ENCODE measurements at places on chromosomes 1 and 21.

- H3K4me1 ChIP-seq = no peaks in the 10 kb centered on the region
- H3K4me3 ChIP-seq = no peak overlapping the region
- no peak for DNase-seq
These were observed 36.6 kb downstream of the NRIP1 start for GRCh38 chr21:15028186-15028585.

GRCh38 chr1:213858581-213858980, 129.2 kb upstream of the PROX1 start:
- H3K4me3 ChIP-seq = no peak overlapping the region
- H3K27me3 ChIP-seq = no peaks in the 10 kb centered on the region

DNA sequence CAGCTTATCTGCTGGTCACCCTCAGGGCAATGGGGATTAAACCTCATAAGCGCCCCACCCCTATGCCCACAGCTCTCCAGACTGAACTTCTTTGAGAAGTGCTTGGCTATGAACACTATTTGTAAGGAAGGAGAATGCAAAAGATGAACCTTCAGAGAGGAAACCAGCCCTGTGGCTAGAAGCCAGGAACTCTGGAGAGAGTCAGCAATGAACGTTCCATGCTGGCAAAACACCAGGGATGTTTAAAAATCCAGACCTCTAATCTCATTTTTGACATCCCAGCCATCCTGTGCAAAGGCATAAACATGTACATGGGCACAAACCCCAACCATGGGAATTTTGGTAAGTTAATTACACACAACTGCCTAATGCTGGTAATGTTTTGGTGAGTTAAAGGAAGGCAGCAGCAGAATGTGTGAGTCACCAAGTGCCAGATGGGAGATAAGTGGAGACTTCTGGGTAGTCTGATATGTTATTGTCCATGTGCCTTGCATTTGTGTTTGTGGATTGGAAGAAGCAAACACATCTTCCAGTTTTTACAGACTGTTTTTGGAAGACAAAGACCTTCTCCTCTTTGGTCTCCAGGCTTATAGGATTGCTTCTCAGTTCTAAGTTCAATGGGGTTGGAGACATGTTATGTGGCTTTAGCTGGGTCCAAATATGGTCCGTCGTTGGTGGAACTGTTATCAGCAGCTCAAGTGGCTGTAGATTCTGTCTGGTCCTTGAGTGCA, 174.1 kb upstream of the ETV3 start:
- DNase-seq = no peak
- H3K36me3 ChIP-seq = no peaks in the 10 kb centered on the region
- no peaks in the 10 kb centered on the region for H3K4me1 ChIP-seq
- H3K27me3 ChIP-seq = no peaks in the 10 kb centered on the region

GRCh38 chr1:159012495-159012894, 2.8 kb downstream of the IFI16 start:
- H3K36me3 ChIP-seq = peaks cover 17% of the 10 kb centered on the region
- peak overlapping the region; percentile 59 for H3K27ac ChIP-seq
- peaks cover 60% of the 10 kb centered on the region for H3K4me1 ChIP-seq

- no peak overlapping the region for H3K4me3 ChIP-seq
- H3K27ac ChIP-seq = peak overlapping the region; percentile 90
- no peak for DNase-seq
- H3K27me3 ChIP-seq = no peaks in the 10 kb centered on the region
- H3K4me1 ChIP-seq = peaks cover 32% of the 10 kb centered on the region
These were observed 1.1 kb upstream of the TMEM167B start for GRCh38 chr1:109089242-109090015.

- no peaks in the 10 kb centered on the region for H3K36me3 ChIP-seq
- no peak overlapping the region for H3K27ac ChIP-seq
These were observed 23.8 kb downstream of the ELF3 start for GRCh38 chr1:202034149-202034682.

DNA sequence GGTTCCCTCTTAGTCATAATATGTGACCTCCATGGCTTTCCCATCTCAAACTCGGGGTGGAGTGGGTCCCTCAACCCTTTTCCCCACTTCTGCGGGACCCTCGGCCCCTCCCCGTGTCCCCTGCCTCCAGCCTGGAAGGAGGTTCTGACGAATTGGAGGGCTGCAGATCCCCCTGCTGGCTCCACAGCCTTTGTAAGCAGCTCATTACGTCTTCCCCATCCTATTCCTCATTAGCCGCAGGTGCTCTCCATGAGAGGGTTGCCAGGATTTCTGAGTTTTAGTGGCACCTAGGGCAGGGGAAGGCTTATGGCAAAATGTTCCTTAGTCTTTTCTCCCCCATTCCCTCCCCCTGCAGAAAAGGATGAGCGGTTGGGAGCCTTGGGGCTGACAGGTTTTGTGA, 8.3 kb downstream of the ACTL8 start:
- H3K4me3 ChIP-seq = no peak overlapping the region
- no peaks in the 10 kb centered on the region for H3K4me1 ChIP-seq
- H3K27ac ChIP-seq = no peak overlapping the region
- H3K36me3 ChIP-seq = no peaks in the 10 kb centered on the region

DNA sequence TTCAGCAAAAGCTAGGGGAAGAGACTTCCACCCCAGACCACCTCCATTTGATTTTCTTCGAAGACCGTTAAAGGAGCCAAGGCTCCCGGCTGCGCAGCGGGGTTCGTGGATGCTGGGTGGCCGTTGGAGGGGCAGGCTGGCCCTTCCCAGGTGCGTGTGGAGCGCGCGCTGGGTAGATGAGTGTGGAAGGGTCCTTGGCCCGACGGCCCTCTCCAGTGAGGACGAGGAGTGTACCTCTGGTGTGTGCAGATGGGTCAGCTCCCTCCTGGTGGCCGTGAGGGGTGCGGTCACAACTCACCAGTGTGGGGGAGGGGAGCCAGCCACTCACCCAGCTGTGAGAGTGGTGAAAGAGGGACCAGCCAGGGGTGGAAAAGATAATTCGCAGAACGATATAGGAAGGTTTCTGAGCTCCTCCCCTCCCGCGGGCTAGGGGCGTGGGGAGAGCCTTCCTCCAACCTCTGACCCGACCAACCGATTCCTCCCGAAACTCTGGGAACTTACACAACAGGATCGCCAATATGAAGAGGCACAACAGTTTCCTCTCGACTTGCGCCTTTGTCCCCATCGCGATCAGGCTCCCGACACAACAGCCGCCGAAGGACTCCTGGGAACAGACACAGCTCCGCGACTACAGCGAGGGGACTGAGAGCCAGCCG, at the start of gene F11R:
Gene F11R (minus strand): TSS at position 644 of the 656 bp plus-strand sequence. CDS start 79 bp downstream, at position 565.
- DNase-seq = no peak
- H3K4me1 ChIP-seq = peaks cover 36% of the 10 kb centered on the region

DNA sequence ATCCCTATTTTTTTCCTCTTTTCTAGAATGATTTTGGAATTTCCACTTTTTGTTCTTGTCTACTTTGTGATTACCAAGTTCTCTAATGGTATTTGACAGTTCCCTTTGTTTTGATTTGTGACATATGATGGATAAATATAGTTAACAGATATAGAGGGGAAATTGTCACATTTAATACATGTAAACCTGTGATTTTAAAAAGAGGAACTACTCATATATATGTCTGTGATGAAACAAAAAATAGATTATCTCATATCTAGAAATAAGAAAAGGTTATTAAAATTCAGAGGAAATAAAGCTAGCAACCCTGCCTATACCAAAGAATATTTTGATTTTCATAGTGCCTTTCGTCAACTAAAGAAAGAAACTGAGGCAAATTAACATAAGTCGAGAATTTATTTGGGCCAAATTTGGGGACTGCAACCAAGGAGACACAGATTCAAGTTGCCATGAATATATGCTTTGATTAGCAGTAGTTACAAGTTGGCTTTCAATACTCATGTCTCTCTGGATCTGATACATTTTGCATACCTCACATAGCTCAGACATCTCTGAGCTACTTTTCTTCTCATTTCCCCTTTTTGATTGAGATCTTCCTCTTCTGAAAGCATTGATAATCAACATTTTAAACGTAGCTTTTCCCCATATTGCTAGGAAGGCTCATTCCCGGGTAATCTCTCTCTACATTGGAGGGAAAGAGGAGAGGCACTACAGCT, 15.6 kb upstream of the C21orf91 start:
- no peaks in the 10 kb centered on the region for H3K36me3 ChIP-seq
- H3K27ac ChIP-seq = no peak overlapping the region
- no peak for DNase-seq
- no peaks in the 10 kb centered on the region for H3K27me3 ChIP-seq

DNA sequence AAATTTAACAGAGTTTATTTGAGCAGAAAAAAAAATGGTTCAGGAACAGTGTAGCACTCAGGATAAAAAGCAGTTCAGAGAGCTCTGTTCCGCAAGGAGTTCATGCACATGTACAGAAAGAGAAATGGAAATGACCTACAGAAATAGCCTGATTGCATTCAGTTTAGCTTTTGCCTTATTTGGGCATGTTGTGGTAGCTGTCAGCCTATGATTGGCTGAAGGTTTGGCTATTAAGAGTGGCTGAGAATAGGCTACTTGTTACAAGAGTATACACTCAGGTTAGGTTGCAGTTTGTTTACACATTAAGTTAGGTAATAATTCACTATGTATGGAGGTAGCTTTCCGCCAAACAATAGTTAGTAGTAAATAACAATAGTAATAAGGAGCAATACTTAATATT, 511.0 kb upstream of the TMPRSS15 start:
- H3K4me1 ChIP-seq = no peaks in the 10 kb centered on the region
- no peak for DNase-seq
- H3K36me3 ChIP-seq = no peaks in the 10 kb centered on the region
- H3K27me3 ChIP-seq = no peaks in the 10 kb centered on the region
- H3K27ac ChIP-seq = no peak overlapping the region

- no peak overlapping the region for H3K27ac ChIP-seq
- no peaks in the 10 kb centered on the region for H3K36me3 ChIP-seq
- no peaks in the 10 kb centered on the region for H3K4me1 ChIP-seq
These were observed 64.2 kb upstream of the ERRFI1 start for GRCh38 chr1:8090241-8090702.

DNA sequence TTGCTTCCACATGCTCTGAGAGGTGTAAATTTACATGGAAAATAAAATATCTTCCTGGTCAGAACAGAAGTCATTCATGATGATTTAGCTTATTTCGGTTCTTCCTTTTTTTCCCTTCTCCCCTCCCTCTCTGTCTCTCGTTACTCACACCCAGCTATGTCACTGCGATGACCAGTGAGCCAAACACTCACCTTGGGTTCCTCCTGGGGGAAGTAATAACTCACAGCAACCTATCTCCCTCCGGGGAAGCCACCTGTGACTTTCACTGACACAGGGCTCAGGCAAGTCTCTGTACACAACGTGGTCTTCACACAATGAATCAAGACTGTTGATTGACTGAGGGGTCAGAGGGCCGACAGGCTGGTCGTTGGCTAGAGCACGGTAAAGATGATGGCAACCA, 135.3 kb upstream of the VANGL1 start:
- H3K4me1 ChIP-seq = no peaks in the 10 kb centered on the region
- no peaks in the 10 kb centered on the region for H3K36me3 ChIP-seq
- H3K27me3 ChIP-seq = no peaks in the 10 kb centered on the region
- no peak overlapping the region for H3K4me3 ChIP-seq

GRCh38 chr1:150562446-150563339, 13.5 kb downstream of the ADAMTSL4 start:
- no peaks in the 10 kb centered on the region for H3K27me3 ChIP-seq
- H3K27ac ChIP-seq = peak overlapping the region; percentile 93
- peaks cover 69% of the 10 kb centered on the region for H3K4me1 ChIP-seq
- H3K36me3 ChIP-seq = no peaks in the 10 kb centered on the region

DNA sequence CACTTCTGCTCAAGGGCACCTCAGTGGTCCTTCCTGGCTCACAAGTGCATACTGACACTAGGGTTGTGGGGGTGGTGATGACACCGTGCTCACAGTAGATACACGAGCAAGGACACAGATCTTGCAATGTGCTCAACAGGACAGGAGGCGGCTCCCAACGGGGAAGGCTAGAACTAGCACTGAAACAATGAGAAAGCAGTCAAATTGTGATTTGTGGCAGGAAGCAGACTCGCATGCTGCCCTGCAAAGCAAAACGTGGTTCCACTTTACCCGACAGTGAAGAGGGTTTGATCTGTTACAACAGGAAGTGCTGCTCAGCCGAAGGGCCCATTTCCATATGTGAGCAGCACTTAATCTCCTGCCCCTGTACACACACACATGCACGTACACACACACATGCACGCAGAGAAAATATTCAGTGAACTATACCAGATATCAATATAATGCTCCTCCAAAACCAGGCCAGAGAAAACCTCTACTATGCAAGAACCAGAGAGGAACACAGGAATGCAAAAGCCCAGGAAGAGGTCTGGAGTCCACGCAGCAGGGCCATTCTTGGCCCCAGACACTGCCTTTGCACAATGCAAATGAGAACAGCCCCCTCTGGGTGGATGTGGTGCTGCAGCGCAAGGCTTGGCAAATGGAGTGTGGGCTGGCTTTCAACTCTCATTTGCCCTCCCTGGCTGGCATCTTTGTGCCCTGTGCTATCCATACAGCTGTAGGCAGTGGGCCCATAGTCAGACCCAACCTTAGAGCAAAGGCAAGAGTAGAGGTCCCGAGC, 47.1 kb downstream of the KANK4 start:
- no peaks in the 10 kb centered on the region for H3K27me3 ChIP-seq
- DNase-seq = peak; percentile 55
- H3K4me3 ChIP-seq = peak overlapping the region; percentile 6
- H3K36me3 ChIP-seq = no peaks in the 10 kb centered on the region

DNA sequence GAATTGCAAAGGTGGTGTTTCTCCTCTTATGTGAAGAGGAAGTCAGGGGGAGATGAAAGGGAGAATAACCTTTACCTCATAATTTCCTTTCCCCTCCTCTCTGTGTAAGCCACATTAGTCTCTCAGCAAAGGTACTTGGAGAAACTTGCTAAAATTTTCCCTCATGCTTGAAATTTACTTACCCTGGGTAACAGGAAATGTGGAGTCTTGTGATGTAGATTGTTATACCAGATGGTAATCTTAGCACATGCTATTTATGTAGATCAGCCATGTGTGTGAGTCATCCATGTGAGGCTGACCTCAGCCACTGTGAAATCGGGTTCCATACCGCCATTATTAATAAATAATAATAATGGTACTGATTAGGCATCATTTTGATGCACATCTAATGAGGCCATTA, 128.4 kb downstream of the TGFB2 start:
- H3K27ac ChIP-seq = no peak overlapping the region
- DNase-seq = no peak
- H3K4me1 ChIP-seq = no peaks in the 10 kb centered on the region
- H3K4me3 ChIP-seq = no peak overlapping the region
- no peaks in the 10 kb centered on the region for H3K36me3 ChIP-seq

GRCh38 chr1:17861685-17862084, 106.6 kb downstream of the ACTL8 start:
- H3K4me1 ChIP-seq = no peaks in the 10 kb centered on the region
- no peaks in the 10 kb centered on the region for H3K27me3 ChIP-seq
- H3K27ac ChIP-seq = no peak overlapping the region
- no peaks in the 10 kb centered on the region for H3K36me3 ChIP-seq
- no peak for DNase-seq

GRCh38 chr21:33642896-33643657, 776 bp downstream of the ITSN1 start:
- H3K36me3 ChIP-seq = no peaks in the 10 kb centered on the region
- no peak overlapping the region for H3K4me3 ChIP-seq
- peaks cover 7% of the 10 kb centered on the region for H3K27me3 ChIP-seq
- DNase-seq = peak; percentile 16

GRCh38 chr1:203702130-203702577, 62.8 kb upstream of the LAX1 start:
- no peak overlapping the region for H3K4me3 ChIP-seq
- peak; percentile 46 for DNase-seq
- H3K4me1 ChIP-seq = peaks cover 3% of the 10 kb centered on the region
- H3K27me3 ChIP-seq = no peaks in the 10 kb centered on the region
- H3K27ac ChIP-seq = no peak overlapping the region

- no peak for DNase-seq
- H3K4me1 ChIP-seq = peaks cover 55% of the 10 kb centered on the region
- no peak overlapping the region for H3K4me3 ChIP-seq
These were observed 6.4 kb downstream of the ATP5PB start for GRCh38 chr1:111455642-111456031.

- DNase-seq = no peak
- H3K4me1 ChIP-seq = no peaks in the 10 kb centered on the region
- H3K27me3 ChIP-seq = no peaks in the 10 kb centered on the region
- H3K27ac ChIP-seq = no peak overlapping the region
- H3K4me3 ChIP-seq = no peak overlapping the region
- H3K36me3 ChIP-seq = no peaks in the 10 kb centered on the region
These were observed 102.0 kb downstream of the BEND5 start for GRCh38 chr1:48674641-48675040.

Measured in CD4-positive, alpha-beta memory T cell (primary cell).